ENCODE measurements at places on chromosomes 5 and 9.

DNA sequence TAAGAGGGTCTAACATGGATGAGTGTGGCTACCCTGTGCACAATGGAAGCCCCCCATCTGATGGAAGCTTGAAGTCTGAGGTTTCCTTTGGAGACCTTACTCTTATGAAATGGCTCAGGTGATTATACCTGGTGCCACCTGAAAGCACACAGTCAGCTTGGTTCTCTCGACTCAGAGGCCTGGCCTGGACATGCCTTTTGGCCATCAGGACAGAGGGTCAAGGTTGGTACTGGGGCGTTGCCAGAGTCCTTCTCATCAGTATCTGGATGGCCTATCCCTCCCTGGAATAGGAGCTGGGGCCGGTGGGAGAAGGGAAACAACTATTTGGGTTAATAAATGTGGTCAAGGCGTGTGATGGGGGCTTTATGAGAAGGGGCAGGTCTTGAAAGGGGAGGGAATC is 48.9 kb downstream of the COL27A1 start:
- no peaks in the 10 kb centered on the region for H3K36me3 ChIP-seq
- H3K27ac ChIP-seq: no peak overlapping the region
- H3K4me1 ChIP-seq: no peaks in the 10 kb centered on the region
- H3K4me3 ChIP-seq: no peak overlapping the region
- no peak for DNase-seq

DNA sequence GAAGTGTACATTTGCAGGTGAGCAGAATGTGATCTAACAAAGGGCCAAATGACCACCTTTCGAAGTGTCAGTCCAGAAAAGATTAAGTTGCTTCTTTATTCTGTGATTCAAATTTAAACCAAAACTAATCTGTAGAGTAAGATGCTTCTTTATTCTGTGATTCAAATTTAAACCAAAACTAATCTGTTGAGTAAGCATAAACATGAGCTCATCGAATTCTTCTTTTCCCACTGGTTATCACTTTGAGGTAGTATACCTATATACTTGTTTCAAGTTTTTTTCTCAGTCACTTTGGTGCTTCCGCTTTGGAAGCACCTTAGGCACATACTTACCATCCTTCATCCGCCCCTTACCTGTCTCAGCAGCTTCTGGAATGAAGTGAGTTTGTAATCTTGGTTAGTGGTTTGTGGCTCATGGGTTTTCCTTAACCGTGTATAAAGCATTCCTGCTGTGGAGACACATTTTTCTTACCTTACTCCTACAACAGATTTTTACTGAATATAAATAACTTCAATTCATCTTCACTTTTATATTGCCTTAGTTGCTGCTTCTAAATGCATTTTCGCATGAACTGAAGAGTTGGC is 40.7 kb upstream of the CTXN3 start:
- no peak overlapping the region for H3K27ac ChIP-seq
- DNase-seq: no peak
- H3K4me1 ChIP-seq: peaks cover 5% of the 10 kb centered on the region
- H3K36me3 ChIP-seq: no peaks in the 10 kb centered on the region
- H3K4me3 ChIP-seq: no peak overlapping the region

GRCh38 chr5:138352722-138353559 is 456 bp downstream of the KDM3B start:
- peak; percentile 71 for DNase-seq
- peak overlapping the region; percentile 100 for H3K4me3 ChIP-seq
- H3K27ac ChIP-seq: peak overlapping the region; percentile 97

DNA sequence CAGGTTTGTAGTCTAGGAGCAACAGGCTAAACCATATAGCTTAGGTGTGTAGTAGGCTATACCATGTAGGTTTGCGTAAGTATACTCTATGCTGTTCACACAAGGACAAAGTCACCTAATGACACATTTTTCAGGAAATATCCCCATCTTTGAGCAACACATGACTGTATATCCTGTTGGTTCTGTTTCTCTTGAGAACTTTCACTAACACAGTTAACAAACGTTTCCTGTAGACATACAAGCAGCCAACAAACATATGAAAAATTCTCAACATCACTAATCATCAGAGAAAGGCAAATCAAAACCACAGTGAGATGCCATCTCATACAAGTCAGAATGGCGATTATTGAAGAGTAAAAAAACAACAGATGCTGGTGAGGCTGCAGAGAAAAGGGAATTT is 68.2 kb downstream of the NR2F1-AS1 start:
- DNase-seq: no peak
- H3K4me1 ChIP-seq: no peaks in the 10 kb centered on the region
- no peak overlapping the region for H3K27ac ChIP-seq

GRCh38 chr9:20659474-20659967 is 24.5 kb upstream of the FOCAD start:
- no peaks in the 10 kb centered on the region for H3K36me3 ChIP-seq
- peaks cover 3% of the 10 kb centered on the region for H3K27me3 ChIP-seq
- no peak for DNase-seq
- no peaks in the 10 kb centered on the region for H3K4me1 ChIP-seq
- H3K4me3 ChIP-seq: no peak overlapping the region
- no peak overlapping the region for H3K27ac ChIP-seq

- DNase-seq: no peak
- H3K27me3 ChIP-seq: no peaks in the 10 kb centered on the region
- peaks cover 8% of the 10 kb centered on the region for H3K4me1 ChIP-seq
These were observed 47.1 kb downstream of the ANKH start for GRCh38 chr5:14824499-14824898.

DNA sequence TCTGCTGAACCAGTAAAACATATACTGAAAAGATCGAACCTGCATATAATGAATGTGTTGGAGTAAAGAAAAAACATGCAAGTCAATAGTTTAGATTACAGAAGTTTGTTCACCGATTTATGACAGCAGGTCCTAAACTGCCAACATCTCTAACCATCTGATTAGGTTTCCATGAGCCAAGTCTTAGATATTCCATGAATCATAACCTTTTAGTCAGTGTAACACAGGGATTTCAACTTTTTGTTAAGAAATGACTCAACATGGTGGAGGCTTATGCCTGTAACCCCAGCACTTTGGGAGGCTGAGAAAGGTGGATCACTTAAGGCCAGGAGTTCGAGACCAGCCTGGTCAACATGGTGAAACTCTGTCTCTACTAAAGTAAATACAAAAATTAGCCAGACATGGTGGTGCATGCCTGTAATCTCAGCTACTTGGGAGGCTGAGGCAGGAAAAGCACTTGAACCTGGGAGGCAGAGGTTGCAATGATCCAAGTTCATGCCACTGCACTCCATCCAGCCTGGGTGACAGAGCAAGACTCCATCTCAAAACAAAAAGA is 38.7 kb downstream of the APC start:
- no peak for DNase-seq
- no peaks in the 10 kb centered on the region for H3K4me1 ChIP-seq
- no peak overlapping the region for H3K4me3 ChIP-seq
- no peaks in the 10 kb centered on the region for H3K27me3 ChIP-seq
- no peak overlapping the region for H3K27ac ChIP-seq

GRCh38 chr5:67009028-67009427 is 187.6 kb downstream of the CD180 start:
- no peak for DNase-seq
- H3K4me3 ChIP-seq: peak overlapping the region; percentile 13
- peaks cover 92% of the 10 kb centered on the region for H3K4me1 ChIP-seq
- H3K27ac ChIP-seq: peak overlapping the region; percentile 83
- H3K36me3 ChIP-seq: peaks cover 24% of the 10 kb centered on the region
- no peaks in the 10 kb centered on the region for H3K27me3 ChIP-seq

- no peak for DNase-seq
- no peaks in the 10 kb centered on the region for H3K27me3 ChIP-seq
- no peaks in the 10 kb centered on the region for H3K4me1 ChIP-seq
- H3K27ac ChIP-seq: no peak overlapping the region
These were observed 32.0 kb downstream of the SMIM15 start for GRCh38 chr5:61130289-61130688.

GRCh38 chr5:162752612-162753011 is 684.8 kb upstream of the CCNG1 start:
- H3K36me3 ChIP-seq: no peaks in the 10 kb centered on the region
- no peak for DNase-seq
- no peak overlapping the region for H3K4me3 ChIP-seq
- no peaks in the 10 kb centered on the region for H3K27me3 ChIP-seq
- no peaks in the 10 kb centered on the region for H3K4me1 ChIP-seq

GRCh38 chr5:57902095-57902494 is 419.5 kb upstream of the ACTBL2 start:
- H3K27me3 ChIP-seq: peaks cover 7% of the 10 kb centered on the region
- no peak for DNase-seq
- no peaks in the 10 kb centered on the region for H3K36me3 ChIP-seq
- H3K4me3 ChIP-seq: no peak overlapping the region

- DNase-seq: no peak
- H3K36me3 ChIP-seq: no peaks in the 10 kb centered on the region
- no peaks in the 10 kb centered on the region for H3K4me1 ChIP-seq
- H3K4me3 ChIP-seq: no peak overlapping the region
- H3K27me3 ChIP-seq: peaks cover 2% of the 10 kb centered on the region
- H3K27ac ChIP-seq: no peak overlapping the region
These were observed 330.6 kb downstream of the EBF1 start for GRCh38 chr5:158769079-158769478.

DNA sequence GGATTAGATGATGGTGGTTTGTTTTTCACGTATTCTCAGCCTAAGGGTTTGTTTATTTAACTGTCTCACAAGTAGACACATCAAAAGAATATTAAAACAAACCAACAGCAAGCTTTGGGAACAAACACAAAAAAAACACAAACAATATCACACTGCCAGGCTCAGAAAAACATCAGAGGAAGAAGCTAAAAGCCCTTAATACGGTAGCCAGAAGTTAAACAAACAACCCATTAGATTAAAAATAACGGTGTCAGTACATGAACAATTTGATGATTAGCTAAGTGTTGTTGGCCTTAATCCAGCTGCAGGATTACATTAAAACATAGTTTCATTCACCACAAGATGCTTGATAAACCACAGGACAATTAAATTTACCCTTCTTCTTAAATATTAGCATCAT is 15.9 kb upstream of the DMRT2 start:
- H3K4me1 ChIP-seq: no peaks in the 10 kb centered on the region
- no peak overlapping the region for H3K27ac ChIP-seq
- H3K27me3 ChIP-seq: peaks cover 19% of the 10 kb centered on the region
- no peak overlapping the region for H3K4me3 ChIP-seq
- no peaks in the 10 kb centered on the region for H3K36me3 ChIP-seq
- DNase-seq: no peak

DNA sequence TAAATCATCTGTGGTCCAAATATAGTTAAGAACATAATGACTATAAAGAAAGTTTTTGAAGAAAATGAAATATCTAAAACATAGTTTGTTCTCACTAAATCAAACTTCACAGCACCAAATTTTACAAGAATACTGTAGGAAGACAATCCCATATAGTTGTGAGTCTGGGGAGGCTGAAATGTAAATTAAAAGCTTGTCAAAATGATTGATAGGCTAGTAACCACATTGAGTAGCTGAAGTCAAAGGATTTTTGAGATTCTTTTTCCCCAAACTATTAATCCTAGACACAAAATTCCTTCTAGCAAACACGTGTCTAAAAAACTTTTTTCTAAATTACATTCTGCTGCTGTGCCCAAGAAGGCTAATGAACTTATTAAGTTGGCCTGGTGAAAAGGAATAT is 13.0 kb downstream of the BHMT start:
- no peak overlapping the region for H3K4me3 ChIP-seq
- no peaks in the 10 kb centered on the region for H3K36me3 ChIP-seq
- H3K4me1 ChIP-seq: no peaks in the 10 kb centered on the region
- H3K27me3 ChIP-seq: peaks cover 2% of the 10 kb centered on the region

- H3K4me3 ChIP-seq: no peak overlapping the region
- H3K27me3 ChIP-seq: no peaks in the 10 kb centered on the region
- H3K4me1 ChIP-seq: no peaks in the 10 kb centered on the region
- no peak for DNase-seq
These were observed 1722.5 kb upstream of the ACO1 start for GRCh38 chr9:30661925-30662324.

DNA sequence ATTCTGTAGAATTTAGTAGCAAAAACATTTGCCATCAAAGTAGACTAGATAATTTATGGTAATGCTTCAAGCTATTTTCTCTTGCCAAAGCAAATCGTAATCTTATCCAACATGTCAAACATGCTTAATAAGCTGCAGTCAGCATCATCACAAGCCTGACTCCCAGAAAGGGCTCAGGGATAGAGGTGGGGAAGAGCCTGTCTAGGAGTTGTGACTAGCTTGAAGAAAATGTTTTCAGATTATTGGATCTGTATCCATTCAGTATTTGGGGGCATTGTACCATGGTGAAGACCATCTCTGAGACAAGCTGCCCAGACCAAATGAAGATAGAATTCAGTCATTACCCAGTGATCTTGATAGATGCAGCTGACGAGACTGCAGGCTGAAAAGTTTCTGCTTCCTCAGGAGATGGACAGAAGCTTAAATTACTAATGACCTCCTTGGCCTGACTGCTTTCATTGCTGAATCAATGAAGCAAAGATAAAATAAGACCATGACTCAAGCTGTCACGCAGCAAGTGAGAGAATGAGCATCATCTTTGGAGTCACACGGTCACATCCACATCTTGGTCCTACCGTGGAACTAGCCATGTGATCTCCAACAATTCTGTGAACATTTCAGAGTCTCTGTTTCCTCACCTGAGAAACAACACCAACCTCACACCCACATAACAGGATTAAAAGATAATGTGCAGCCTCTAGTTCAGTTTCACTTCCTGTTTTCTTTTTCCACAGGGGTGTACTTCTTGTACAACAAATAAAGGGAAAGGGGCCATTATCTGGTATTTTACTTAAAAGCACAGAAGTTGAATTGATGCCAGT is 9.4 kb downstream of the ERAP2 start:
- no peaks in the 10 kb centered on the region for H3K27me3 ChIP-seq
- DNase-seq: peak; percentile 52
- peak overlapping the region; percentile 86 for H3K27ac ChIP-seq
- peaks cover 77% of the 10 kb centered on the region for H3K4me1 ChIP-seq
- peak overlapping the region; percentile 73 for H3K4me3 ChIP-seq

- no peaks in the 10 kb centered on the region for H3K36me3 ChIP-seq
- H3K27me3 ChIP-seq: peaks cover 9% of the 10 kb centered on the region
- no peaks in the 10 kb centered on the region for H3K4me1 ChIP-seq
- H3K27ac ChIP-seq: no peak overlapping the region
- no peak overlapping the region for H3K4me3 ChIP-seq
- no peak for DNase-seq
These were observed 115.1 kb upstream of the MVB12B start for GRCh38 chr9:126211441-126212074.

GRCh38 chr5:169732841-169733240 is 95.8 kb downstream of the DOCK2 start:
- H3K27ac ChIP-seq: no peak overlapping the region
- DNase-seq: no peak
- no peaks in the 10 kb centered on the region for H3K27me3 ChIP-seq
- H3K36me3 ChIP-seq: peaks cover 58% of the 10 kb centered on the region

Data from activated T-helper 1 cell treated with anti-CD3 and anti-CD28 coated beads, Interleukin-12 subunit alpha, Interleukin-12 subunit beta, Interleukin-2, Interleukin-4 antibody, amounts not matched to agents 30 ng/mL and 10 ng/mL and 1 ng/mL, durations not matched to agents 14 hours and 24 hours and 36 hours (primary cell).